ENCODE measurements at places on chromosomes 3 and 15.

GRCh38 chr3:64176461-64176996 lies 48.7 kb downstream of the PRICKLE2 start:
- no peak for DNase-seq

GRCh38 chr3:184308744-184309143 lies 5.7 kb upstream of the EIF4G1 start:
- DNase-seq = no peak

DNA sequence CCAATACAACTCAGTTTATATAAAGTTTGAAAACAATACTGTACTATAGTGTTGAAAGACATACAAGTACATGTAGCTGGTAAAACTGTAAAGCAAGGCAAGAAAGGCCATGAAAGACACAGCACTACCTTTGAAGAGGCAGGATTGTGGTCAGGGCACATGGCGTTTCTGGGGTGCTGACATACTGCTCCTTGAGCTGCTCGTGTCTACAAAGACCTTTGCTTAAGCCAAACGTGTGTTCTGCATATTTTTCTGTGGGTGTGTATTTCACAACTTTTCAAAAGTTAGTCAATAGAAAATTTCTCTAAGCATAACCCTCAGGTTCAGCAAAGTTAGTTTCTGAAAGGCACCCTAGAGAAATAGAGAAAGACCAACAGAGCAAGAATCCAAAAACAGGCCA lies 14.1 kb upstream of the TOPAZ1 start:
- no peak for DNase-seq

DNA sequence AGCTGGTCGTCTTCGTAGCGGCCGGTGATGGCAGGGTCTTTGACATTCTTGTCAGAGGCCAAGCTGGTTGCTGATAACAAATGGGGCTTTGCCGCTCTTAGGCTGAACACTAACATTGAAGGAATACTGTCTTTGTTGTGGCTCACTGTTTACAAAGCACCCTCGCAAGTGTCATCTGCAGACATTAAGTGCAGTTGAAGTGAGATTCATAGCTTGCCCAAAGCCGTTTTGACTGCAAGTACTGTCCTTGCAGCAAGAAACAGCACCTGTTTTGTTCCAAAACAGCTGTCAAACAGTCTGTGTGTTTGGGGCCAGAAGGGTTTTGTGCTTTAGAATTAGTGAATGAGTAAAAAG lies 568 bp downstream of the SENP2 start:
- no peak for DNase-seq

- DNase-seq = no peak
Measured at GRCh38 chr3:151459358-151459757, 1.5 kb downstream of the IGSF10 start.

DNA sequence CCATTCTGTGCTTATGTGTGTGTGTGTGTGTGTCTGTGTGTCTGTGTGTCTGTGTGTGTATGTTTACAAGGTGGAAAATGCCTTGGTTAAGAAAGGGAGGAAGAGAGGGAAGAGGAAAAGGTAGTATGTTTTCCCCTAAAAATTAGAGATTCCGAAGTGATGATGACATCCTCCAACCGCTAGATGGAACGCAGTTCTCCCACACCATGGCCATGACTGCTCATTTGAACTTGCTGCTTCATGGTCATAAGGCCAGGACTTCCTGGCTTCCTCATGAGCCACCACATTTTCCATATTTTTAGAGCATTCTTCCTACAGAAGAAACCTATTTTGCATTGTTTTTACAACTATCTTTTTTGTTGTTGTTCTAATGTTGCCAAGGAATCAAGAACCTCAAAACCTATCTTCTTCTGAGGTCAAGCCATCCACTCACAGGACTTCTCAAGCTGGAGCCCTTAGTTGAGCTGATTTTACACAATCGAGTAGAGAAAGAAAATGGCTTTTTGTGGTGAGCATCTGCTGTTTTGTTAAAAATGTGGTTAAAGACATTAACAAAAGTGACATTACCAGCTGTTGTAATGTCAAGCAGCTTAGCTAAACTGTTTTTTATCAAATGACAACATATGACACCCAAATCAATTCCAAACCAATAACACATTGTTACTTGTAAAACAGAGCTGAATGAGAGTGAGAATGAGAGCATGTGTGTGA lies 1091.0 kb downstream of the FHIT start:
- no peak for DNase-seq

DNA sequence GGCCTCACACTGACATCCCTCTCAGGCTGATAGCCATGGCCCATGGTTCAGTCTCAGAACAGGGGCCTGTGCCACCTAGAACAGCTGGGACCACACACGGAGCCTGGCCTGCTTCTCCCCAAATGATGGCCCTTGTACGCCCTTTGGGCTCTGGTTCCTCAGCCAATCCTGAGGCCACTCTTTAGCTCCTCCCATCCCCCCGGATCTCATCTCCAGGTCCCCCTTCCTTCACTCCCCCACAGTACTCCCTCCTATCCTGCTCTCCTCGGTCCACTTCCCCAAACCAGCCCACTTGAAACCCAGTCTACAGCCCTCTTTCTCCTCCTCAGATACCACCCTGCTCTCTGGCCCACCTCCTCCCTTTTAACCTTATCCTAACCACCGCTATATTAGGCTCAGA lies 17.8 kb upstream of the ZFYVE19 start:
- DNase-seq = no peak
